NCI-H2081 treated with DMSO at 0.1 percent for 48 hours (cell line): ENCODE measurements at places on chromosomes 5 and 9.

GRCh38 chr5:181043285-181044092, 3.4 kb downstream of the BTNL9 start:
- no peak for DNase-seq

- DNase-seq, result no peak
Measured at GRCh38 chr5:139870677-139871076, 75.1 kb downstream of the PSD2 start.

DNA sequence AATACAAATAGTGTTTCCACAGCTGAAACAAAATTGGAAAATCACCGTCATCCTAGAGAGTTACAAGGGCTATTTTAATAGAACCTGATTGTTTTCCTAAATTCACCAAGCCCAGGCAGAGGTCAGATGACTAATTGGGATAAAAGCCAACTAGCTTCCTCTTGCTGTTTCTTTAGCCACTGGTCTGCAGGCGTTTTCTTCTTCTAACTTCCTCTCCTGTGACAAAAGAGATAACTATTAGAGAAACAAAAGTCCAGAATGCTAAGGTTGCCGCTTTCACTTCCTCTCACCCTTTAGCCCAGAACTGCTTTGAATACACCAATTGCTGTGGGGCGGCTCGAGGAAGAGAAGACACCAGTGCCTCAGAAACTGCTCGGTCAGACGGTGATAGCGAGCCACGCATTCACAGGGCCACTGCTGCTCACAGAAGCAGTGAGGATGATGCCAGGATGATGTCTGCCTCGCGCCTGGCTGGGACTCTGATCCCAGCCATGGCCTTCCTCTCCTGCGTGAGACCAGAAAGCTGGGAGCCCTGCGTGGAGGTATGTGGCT, at the start of gene TLR4:
Gene TLR4 (plus strand): TSS at position 380 of the 552 bp plus-strand sequence. CDS start 70 bp downstream, at position 450.
- no peak for DNase-seq

GRCh38 chr5:76528547-76529331, 94.5 kb downstream of the F2RL2 start:
- DNase-seq, result no peak

DNA sequence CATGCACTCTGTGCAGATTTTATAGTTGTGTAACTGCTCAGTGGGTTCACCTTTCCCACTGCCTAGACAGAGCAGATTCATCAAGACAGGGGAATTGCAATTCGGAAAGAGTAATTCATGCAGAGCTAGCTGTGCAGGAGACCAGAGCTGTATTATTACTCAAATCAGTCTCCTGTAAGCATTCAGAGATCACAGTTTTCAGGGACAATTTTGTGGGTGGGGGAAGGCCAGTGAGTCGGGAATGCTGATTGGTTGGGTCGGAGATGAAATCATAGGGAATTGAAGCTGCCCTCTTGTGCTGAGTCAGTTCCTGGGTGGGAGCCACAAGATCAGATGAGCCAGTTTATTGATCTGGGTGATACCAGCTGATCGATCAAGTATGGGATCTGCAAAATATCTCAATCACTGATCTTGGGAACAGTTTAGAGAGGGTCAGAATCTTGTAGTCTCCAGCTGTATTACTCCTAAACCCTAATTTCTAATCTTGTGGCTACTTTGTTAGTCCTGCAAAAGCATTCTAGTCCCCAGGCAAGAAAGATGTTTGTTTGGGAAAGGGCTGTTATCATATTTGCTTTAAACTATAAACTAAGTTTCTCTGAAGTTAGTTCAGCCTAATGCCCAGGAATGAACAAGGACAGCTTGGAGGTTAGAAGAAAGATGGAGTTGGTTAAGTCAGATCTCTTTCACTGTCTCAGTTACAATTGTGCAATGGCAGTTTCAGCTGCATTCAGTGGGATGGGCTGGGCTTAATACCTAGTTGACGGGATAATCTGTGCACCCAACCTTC, 12.7 kb upstream of the SVEP1 start:
- no peak for DNase-seq

- DNase-seq, result no peak
Measured at GRCh38 chr9:84512493-84512892, 157.0 kb upstream of the NTRK2 start.

- DNase-seq, result no peak
Measured at GRCh38 chr5:174563899-174564298, 160.5 kb upstream of the MSX2 start.

GRCh38 chr5:175692235-175692995, 34.5 kb downstream of the HRH2 start:
- no peak for DNase-seq

DNA sequence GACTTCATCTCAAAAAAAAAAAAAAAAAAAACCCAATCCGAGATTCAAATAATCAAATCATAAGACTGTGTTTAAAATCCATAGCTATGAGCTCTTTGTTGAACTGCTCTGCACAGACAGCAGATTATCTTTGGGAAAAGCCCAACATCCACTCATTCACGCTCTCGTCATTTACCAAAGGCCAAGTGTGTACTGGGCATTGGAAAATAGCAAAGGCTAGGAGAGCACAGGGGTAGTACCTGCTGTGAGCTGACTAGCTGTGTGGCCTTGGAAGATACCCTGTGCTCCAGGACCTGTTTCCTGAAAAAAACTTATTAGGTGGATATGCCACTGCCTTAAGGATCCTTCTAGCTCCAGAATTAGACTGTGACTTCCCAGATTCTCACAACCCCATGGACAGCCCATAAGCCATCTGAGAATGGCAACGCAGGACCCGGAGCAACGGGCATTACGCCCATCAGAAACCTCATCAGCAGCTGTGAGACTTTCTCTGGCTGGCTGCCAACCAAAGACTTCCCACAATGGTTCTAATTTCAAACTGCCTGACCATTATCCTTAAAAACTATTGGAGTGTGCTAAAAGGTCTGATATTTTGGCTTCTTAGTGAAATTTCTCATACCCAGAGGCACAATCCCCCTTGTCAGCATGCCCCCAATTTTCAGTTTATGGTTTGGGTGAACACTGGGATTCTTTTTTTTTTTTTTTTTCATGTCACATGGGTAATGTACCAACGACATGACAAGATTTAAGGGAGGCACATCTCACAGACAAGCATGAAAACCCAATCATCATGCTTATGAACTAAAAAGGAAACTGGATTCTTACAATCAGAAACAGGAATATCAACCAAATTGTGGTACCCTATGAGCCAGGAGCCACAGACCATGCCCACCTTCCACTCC, 16.8 kb downstream of the SERINC5 start:
- no peak for DNase-seq

DNA sequence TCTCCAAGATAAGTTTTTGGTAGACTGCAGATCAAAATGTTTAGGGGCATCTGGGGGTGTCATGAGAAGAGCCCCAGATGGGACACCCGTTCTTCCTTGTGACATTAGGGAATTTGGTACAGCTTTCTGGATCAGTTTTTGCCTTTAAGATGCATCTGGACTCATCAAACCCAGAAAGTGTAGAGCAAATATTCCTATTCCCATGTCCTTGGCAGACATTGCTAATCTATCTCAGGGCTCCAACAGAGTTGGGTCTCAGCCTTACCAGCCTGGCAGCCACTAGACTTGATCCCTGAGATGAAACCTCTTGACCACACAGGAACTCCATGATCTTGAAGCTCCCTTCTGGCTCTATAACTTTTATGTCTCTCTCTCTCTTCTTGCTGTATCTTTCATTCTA, 35.6 kb downstream of the ERGIC1 start:
- no peak for DNase-seq

GRCh38 chr9:135343837-135344522, 135.6 kb upstream of the PPP1R26 start:
- no peak for DNase-seq

- no peak for DNase-seq
Measured at GRCh38 chr9:121708768-121709488, 57.5 kb downstream of the DAB2IP start.

GRCh38 chr9:70749066-70749465, 334.6 kb upstream of the KLF9 start:
- DNase-seq, result no peak

- no peak for DNase-seq
Measured at GRCh38 chr5:56080375-56081052, 85.8 kb upstream of the IL6ST start.

DNA sequence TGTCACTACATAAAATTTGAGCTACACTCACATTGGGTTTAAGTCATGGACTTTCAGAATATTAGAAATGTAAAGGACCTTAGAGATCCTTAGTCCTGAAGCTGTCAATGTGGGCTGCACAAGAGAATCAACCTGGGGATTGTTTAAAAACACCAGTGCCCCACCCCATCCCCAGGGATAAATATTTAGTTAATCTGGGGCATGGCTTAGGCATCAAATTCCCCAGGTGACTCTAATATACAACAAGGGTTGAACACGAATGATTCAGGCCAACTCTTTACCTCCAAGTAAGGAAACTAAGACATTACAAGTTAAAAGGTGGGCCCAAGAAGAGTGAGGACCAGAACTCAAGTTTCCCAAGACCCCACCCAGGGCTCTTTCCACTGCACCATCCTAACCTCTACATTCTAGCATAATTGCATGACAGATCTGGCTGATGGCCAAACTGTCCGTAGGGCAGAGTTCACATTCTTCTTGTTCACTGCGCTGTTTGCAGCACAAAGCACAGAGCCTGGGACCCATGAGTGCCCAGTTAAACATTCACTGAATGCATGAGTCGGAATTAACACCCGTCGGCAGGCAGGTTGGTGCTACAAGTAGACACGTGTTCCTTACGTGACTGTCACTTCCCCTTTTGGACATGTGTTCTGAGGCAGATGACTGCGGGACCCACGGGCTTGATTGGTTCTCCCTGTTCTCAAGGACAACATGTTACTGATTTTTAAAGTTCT, 25.2 kb downstream of the CYFIP2 start:
- DNase-seq, result no peak

DNA sequence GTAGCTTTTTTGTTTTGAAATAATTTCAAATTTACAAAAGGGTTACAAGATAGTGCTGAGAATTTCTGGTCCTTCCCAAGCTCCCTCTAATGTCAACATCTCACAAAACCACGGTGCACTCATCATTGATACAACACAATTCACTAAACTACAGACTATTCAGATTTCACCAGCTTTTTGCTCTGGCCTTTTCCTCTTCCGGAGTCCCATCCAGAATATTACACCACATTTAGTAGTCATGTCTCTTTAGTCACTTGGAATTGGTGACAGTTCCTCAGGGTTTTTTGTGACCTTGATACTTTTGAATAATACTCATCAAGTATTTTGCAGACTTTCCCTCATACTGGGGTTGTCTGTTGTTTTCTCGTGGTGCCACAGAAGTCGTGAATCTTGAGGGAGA, 484.0 kb downstream of the GADD45G start:
- no peak for DNase-seq
